Suppressor macrophage treated with lipopolysaccharide for 4 hours (primary cell): ENCODE measurements at places on chromosomes 1 and 21.

DNA sequence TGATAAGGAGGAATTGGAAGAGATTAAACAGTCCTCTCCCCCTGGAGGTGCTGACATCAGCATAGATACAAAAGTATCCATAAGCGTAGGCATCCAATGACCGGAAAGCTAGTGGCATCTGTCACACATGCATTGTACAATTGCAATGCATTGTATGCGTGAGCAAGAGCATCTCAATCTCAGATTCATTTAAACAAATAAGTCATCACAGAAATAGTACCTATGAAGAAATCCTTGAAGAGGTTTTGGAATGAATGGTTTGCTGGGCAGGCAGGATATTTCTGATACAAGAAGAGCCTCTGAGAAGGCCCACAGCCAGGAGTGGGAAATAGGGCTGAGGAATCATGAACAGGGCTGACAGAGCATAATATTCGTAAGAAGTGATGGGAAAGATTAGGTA is 88.9 kb upstream of the ABCD3 start:
- no peak for DNase-seq

DNA sequence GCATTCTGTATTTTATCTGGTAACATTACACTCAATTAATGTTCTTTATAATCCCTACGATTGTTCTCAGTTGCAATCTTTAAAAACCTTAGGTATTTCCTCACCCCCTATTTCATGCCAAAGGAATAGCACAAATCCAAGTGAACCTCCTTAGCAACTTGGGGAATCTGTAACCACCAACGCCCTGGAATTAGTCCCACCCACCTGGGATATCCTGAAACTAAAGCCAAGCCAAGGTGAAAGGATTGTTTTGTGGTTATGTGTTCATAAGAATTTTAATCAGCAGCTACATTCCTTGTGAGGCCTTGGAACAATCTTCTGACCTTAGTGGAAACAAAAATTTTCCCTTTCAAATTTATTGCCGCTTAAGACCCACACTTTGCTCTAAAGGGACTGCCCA is 908.7 kb downstream of the TTLL7 start:
- no peak for DNase-seq

- DNase-seq = no peak
These were observed 119.2 kb downstream of the GALNT2 start for GRCh38 chr1:230186003-230186863.

DNA sequence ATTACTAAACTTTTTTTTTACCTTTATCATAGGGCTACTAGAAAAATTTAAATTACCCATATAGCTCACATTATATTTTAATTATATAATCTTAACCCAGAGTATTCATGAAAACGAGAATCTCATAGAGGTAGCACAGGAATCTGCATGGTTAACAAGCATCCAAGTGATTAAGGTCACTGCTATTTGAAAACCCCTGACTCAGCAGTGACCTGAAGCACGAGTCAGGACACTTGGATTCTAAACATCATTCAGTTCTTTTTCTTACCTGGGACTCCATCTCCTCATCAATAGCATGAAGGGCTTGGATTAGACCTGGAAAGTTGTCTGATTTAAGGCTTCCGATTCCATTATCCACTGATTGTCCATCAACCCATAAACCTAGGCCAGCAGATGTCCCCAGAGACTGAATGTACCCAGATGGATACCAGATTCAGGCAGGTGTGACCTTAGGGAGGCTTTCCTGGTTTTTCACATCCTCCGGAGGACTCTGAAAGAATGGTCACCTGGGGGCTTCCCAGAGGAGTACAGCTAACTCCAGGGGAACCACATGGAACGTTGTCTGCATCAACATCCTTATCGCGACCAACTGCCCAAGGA is 174.3 kb downstream of the SETD4 start:
- DNase-seq = no peak

GRCh38 chr1:70635868-70636267 is 224.8 kb downstream of the CTH start:
- no peak for DNase-seq

GRCh38 chr1:38183096-38183495 is 136.5 kb upstream of the POU3F1 start:
- DNase-seq = no peak

DNA sequence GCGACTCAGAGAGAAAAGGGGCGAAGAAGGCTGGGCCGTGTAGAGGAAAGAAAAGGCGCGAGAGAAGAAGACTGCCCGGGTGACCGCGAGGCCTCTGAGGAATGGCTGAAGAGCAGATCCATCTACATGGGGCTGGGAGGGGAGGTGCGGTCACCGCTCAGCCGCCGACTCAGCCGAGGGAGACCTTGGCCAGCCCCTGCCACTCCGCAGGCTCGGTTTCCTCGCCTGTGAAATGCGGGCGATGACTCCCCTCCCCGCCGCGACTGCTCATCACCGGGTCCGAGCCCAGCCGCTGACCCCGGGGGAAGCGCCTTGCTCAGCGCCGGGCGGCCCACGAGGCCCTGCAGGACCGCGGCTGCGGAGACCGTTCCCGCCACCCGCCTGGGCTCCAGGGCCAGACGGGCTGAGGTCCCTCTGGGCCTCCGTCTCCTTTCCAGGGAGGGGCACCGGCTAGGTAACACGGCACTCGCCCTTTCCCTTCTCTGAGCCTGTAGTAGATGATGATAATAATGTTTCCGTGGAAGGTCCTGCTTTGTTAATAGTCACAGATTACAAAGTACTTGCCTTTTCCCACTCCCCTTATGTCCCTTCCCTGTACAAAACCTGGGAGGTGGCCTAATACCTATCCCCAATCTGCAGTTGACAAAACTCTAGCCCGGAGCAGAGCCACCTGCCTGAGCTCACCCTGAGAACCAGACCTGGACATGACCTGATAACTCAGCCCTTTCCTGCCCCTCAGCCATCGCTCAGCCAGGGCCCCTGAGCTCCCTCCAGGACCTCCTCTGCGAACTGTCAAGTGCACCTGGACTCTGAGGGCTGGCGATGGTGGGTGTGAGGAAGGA is 1.6 kb upstream of the BSND start:
- no peak for DNase-seq

GRCh38 chr1:20322081-20322824 is 31.6 kb downstream of the VWA5B1 start:
- DNase-seq = peak; percentile 46

DNA sequence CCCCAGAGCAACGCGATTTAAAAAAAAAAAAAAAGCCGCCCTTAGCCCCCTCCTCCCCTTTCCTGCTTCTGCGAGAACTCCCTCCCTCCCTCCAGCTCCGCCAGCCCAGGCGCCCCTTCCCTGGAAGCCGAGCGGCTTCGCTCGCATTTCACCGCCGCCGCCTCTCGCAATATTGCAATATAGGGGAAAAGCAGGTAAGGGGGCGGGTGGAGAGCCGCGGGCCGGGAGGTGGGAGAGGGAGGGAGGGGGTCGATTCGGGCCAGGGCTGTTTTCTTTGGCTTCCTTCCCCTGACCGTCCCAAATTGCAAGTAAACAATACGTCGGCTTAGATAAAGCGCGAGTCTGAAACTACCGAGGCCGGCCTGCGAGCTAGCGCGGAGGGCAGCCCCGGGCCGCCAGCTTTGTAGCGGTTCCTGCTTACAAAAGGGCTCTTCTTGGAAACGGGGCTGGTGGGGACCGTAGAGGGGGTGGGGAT is 408 bp downstream of the LMO4 start:
- DNase-seq = peak; percentile 58

- DNase-seq = peak; percentile 34
These were observed 592 bp downstream of the AGRN start for GRCh38 chr1:1020415-1021009.

DNA sequence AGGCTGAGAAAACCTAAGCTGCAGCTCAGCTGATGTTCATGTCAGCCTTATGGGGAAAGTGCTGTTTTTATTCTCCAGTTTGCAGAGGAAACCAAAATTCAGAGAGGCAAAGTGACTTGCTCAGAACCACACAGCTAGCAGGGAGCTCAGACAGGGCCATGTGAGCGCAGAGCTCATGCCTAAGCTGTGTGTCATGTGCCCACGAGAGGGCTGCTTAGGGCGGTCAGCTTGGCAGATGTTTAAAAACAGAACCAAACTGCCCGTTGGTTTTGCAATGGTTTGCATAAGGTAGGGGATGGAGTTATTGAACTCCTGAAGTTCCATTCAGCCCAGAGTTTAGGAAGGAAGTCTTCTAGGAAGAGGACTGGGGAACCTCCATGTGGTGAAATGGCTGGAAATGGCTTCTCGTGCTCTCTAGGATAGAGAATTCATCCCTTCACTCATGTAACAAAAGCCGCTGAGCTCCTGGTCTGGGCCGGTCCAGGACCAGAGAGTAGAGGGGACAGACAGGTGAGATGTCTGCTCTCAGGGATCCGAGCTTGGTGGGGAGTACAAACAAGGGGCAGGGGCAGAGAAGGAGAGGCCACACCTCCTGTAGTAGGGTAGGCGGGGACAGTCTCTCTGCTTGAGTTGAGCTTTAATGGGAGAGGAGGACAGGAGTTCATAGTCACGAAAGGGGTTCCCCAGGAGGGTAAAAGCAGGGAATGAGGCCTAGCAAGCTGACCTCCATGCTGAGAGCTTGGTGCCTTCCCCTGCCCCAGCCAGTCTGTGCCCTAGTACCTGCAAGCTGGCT is 46.9 kb downstream of the ARHGEF10L start:
- DNase-seq = peak; percentile 78

DNA sequence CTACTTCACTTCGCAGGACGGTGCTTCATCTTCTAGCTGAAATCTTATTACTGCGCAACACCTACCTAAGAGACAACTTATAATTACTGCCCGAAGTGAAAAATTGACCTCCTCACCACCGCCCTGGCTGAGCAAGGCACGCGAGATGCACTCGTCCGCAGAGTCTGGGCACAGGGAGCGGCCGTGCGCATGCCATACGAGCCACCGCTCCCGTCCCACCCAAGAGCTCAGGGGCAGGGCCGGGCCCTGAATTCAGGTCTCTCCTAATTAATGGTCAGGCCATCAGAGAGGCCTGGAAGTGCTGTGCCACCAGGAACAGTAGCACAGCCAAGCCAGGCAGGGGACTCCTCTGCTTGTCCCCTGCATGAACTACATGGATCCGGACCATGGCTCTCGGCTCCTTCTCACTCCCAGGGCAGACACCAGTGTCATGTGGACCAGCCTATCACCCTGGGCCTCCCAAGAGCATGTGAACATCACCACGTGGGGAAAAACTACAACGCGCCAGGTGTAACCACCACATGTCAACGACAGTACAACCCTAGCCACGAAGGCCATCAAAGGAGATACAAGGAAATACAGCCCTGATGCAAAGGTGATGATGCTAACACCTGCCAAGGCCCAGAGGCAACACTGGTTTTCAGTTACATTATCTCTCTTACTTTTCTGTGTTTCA is 11.5 kb downstream of the RIPK4 start:
- DNase-seq = no peak

GRCh38 chr21:43190544-43190943 is 21.7 kb downstream of the CRYAA start:
- no peak for DNase-seq

DNA sequence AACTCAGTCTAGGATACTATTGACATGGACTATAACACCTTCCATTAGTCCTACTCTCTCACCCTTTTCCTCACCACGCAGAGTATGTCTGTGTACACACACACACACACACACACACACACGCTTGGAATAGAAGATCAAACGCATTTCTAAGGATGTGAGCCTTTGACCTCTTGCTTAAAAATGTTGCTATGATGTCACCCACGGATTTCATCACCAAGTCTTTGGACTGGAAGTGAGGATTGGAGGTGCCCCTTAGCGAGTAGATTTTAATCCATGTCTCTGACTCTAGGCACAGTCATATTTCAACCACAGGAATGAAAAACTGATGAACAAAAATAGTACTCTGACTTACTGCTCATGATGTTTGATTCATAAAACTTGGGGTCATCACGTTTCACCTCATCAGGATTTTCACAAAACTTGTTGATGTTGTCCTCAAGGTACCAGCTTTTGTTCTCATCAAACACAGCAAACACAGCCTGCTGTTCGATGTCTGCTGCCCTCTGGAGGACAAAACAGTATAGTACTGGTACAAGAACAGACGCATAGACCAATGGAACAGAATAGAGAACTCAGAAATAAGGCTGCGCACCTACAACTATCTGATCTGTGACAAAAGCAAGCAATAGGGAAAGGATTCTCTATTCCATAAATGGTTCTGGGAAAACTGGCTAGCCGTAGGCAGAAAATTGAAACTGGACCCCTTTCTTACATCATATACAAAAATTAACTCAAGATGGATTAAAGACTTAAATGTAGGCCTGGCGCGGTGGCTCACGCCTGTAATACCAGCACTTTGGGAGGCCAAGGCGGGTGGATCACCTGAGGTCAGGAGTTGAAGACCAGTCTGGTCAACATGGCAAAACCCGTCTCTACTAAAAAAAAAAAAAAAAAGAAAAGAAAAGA is 39.9 kb downstream of the F5 start:
- peak; percentile 86 for DNase-seq

DNA sequence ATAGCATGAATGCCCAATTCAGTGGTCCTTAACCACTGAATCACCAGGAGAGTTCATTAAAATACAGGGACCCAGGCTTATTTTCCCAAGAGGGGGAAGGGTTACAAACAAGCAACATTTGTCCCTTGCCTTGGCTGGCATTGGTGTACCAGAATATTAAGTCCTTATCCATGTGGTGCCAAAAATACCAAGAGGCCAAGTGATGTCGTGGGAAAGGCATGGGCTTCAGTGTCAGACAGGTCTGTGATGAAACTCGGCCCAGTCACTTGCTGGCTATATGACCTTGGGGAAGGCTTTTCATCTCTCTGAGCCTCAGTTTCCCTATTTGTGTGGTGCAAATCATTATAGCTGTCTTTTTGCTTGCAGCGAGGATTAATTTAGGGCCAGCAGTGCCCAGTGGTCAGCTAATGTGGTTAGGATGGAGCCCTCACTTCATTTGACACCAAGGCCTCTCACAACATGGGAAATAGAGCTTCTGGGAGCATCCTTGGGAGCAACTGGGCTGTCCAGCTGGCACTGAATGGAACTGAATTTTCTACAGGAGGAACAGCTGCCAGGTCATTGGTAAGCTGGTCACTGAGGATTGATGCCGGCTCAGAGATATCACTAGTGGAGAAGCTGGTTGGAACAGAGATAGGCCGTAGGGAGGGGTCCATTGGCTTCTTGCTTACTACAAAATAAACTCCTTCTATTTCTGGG is 77.2 kb upstream of the PPP2R5A start:
- no peak for DNase-seq

- peak; percentile 79 for DNase-seq
These were observed 37.6 kb downstream of the PUM1 start for GRCh38 chr1:31027693-31028526.

DNA sequence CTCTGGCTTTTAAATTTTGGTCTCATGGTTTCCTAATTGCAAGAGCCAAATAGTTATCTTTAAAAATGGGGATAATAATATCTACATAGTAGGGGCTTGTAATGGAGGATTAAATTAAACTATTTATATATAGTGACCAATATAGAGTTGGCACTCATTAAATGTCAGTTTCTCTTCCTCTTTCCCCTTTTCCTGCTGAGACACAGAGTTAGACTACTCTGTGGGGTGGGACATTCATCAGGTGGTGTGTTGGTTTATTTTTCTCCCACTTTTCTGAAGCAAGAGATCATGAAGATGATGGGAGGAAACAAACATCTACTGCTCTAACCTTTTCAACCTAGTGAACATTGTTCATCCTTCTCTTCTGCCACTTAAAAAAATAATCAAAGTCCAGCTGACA is 17.3 kb upstream of the RAP1A start:
- DNase-seq = peak; percentile 48
